ENCODE measurements at places on chromosomes 5 and 9.

DNA sequence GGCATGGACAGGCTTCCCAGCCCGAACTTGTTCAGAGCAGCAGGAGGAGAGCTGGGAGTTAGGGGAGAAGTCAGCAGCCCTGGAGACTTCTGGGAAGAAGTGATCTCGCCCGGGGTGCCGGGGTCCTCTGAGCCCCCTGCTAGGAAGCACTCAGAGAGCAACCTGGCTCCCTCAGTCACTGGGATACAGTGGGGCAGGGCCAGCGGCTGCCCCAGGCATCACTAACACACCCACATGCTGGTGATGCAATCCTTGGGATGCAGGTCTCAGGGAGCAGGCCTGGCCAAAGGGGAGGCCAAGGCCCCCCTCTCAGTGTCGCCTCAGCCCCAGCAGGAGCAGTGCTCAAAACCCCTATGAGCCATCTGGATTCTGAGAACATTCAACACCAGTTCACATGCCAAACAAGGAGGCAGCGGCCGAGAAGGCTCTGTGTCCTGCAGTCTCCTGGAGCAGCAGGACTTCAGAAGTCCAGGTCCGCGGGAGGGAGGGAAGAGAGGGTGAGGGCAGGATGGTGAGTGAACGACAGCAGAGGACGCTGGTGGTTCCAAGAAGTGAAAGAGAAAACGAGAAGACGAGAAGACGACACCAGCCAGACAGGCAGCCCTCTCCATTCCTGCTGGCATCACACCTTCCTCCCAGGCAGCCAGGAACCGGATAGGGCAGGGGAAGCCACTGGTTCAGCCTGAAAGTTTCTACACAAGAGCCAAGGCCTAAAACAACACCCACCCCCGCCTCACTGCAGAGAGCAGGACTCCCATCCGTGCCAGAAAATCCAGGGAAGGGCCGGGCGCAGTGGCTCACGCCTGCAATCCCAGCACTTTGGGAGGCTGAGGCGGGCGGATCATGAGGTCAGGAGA lies 2.3 kb downstream of the PNPLA7 start:
- no peak for DNase-seq

- DNase-seq: no peak
These were observed 260.9 kb upstream of the TUT7 start for GRCh38 chr9:86614871-86615849.

DNA sequence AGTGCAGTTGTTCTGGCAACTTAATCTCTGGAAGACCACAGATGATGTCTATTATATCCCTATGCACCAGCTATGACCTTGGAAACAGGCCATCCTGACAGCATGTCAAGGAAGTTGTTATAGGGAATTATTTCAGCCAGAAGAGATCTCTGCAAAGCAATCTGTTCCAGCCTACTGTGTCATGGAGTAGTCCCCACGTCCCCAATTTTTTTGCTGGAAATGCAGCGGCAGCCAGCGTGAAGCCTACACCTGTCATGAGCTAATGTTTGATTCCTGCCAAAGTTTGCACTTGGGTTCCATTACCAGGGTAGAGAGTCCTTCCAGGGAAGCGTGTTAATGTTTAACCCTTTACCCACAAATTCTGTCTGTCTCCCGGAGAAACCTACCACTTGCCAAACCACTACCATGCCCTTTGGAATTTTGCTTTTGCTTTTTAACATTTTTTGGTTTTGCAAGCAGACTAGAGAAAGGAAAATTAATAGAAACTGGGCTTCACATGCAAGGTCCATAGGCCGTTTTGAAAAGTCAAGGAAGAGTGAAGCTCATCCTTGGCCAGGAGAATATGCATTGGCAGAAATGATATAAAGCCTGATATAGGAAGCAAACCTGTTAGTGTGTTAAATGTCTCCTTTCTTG lies 174.9 kb upstream of the SPRY4 start:
- no peak for DNase-seq

GRCh38 chr5:36366883-36367282 lies 65.2 kb upstream of the RANBP3L start:
- no peak for DNase-seq
